Stimulated activated CD8-positive, alpha-beta memory T cell treated with anti-CD3 and anti-CD28 coated beads, Interleukin-2, amount 100 ng/mL, for 48 hours (primary cell): ENCODE measurements at places on chromosomes 2 and 18.

GRCh38 chr2:2791606-2792005, 460.5 kb upstream of the MYT1L start:
- DNase-seq = no peak

GRCh38 chr2:232139786-232140562, 178.5 kb downstream of the DIS3L2 start:
- no peak for DNase-seq

DNA sequence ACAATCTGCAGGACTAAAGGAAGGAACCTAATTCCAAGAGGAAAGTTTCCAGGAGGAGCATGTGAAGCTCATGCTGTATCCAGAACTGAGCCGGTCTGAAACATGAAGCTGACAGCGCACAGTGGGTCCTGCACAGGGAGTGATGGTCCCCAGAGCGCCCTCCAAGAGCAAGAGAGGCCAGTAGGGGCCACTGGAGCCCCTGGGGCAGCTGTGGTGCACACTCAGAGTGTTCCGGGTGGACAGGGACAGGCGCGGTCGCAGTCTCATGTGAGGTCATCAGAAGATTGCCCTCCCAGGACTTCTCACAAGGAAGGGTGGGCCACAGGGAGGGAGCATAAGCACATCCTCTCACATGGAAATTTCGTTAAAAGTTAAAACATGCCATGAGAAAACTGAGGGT, 355.9 kb downstream of the EIPR1 start:
- DNase-seq = no peak

DNA sequence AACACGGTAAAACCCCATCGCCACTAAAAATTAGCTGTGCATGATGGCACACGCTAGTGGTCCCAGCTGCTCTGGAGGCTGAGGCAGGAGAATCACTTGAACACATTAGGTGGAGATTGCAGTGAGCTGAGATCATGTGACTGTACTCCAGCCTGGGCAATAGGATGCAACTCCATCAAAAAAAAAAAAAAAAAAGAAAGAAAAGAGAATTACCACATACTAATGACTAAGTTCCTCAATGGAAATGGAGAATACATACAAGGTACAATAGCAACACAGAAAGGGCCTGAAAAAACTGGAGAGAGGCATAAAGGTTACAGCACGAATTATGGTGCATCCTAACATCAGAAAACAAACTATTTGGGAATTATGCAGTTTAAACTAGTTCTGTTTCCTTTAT, 81.3 kb downstream of the CDH2 start:
- DNase-seq = no peak

DNA sequence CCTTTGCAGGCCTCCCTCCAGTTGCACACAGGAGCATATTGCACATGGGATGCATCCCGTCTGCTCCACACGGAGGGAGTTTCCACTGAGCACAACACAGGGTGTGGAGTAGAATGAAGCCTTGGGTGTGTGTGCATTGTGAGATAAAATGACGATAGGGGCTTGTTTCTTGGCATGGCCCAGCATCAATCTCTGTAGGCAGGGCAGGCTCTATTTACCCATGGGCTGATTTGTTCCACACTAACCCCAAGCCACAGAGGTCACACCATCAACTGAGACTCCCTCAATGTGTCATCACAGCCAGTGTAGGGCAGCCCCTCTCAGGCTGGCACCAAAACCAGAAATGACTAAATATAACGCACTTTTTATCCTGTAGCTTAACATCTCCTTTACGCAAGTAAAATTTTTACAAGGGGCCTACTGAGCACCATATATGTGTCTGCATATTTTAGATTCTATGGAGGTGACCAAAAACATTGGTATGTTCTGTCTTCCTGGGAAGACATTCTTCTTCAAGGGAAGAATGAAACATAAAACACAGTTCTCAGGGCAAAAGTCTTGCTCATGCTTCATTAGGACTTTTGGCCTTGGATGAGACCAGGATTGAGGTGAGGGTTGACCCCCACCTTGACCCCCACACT, 2.7 kb upstream of the GKN1 start:
- no peak for DNase-seq

DNA sequence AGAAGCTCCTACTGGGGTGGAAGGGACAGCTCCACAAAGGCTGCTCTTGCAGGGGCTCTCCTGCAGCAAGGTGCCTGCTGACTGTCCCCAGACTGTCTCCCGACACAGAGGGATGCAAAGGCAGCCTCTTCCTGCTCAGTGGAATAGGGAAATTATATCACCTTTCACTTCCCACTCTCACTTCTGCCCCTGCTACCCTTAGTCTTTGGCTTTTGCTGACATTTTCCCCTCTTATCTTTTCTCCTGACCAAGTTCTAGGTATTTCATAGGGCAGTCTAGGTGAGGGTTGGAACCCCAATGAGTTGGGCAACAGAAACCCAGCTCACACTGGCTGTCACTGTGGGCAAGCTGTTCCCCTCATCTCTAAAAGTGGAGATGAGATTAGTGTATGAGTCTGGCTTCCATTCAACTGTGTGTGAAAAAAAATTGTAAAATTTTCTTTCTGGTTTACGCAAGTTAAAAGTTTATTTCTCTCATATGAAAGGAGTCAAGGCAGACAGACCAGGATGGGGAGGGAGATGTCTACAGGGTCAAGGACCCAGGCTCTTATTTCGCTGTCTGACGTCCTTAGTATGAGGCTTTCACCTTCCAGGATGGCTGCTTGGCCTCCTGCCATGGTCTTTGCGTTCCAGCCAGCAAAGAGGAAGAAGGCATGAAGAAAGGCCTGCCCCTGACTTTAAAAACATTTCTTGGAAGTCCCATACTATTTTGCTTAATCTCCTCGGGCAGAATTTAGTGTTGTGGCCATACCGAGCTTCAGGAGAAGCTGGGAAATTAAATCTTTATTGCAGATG, 7.5 kb upstream of the MOCOS start:
- no peak for DNase-seq
